Umbilical cord (tissue), 2 donors: ENCODE measurements at places on chromosomes 11 and 22. TPM values are rescaled to one million over a fixed set of nuclear protein-coding genes. Genes with fewer than 3 reads are reported as not detected.

Gene SLC6A5
- total RNA-seq = 2.2 TPM

Gene TIMP3
- total RNA-seq = 297 TPM

Gene SCGB1C1
- total RNA-seq = not detected

Gene APOL3
- total RNA-seq = 8.9 TPM

Gene KDM4D
- 6.0 TPM for total RNA-seq

Gene UBASH3B
- total RNA-seq = 3.4 TPM
